ENCODE measurements at places on chromosomes 3 and 15.

GRCh38 chr3:1093217-1093616 lies 393 bp downstream of the CNTN6 start:
- DNase-seq = no peak

GRCh38 chr15:63391669-63392360 lies 10.2 kb upstream of the CA12 start:
- DNase-seq = no peak

DNA sequence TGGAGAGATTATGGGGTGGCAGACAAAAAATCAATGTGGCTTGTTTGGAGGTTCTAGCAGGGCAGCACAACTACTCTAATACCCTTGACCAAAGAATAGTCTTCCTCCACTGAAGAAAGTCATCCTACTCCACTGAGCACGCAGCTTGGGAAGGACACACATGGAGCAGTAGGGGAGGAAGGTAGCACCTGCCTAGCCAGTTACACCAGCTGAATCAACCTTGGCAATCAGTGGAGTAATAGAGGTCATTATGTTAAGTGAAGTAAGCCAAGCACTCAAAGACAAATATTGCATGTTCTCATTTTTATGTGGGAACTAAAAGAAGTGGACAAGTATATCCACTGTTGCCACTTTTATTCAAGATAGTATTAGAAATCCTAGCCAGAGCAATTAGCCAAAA lies 555.8 kb upstream of the ALCAM start:
- no peak for DNase-seq

GRCh38 chr15:62672268-62672667 lies 370.3 kb upstream of the TPM1 start:
- no peak for DNase-seq

Data from occipital lobe (tissue), 3 donors.